ENCODE measurements at places on chromosomes 6 and 20.

GRCh38 chr20:31440012-31440659 lies at the start of gene DEFB123:
DEFB123 (plus strand) TSS chr20:31440632; CDS start chr20:31440699, 67 bp downstream.
- DNase-seq, result no peak

GRCh38 chr20:41248368-41249024 lies 69.0 kb downstream of the ZHX3 start:
- no peak for DNase-seq

GRCh38 chr6:122726649-122727048 lies 52.9 kb upstream of the FABP7 start:
- DNase-seq, result no peak

DNA sequence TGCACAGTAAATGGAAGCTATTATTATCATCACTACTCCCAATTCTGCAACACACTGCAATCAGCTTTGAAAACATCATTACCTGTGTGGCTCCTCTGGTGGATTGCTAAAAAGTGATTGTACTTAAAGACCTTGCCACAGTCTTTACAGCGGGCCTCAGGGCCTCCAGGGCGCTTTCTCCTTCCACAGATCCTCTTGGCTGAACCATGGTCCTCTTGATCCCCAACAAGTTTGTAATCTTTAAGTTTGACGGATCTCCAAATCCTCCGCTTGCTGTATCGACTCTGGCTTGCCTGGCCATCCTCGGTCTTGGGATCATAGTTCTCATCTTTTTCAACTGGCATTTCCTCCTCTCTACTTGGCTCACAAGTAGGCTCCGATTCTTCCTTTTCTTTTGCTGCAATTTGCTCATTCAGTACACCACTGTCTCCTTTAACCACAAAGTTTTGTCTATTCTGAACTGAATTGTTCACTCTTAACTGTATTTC lies 2.0 kb downstream of the ZBTB24 start:
- DNase-seq, result no peak

DNA sequence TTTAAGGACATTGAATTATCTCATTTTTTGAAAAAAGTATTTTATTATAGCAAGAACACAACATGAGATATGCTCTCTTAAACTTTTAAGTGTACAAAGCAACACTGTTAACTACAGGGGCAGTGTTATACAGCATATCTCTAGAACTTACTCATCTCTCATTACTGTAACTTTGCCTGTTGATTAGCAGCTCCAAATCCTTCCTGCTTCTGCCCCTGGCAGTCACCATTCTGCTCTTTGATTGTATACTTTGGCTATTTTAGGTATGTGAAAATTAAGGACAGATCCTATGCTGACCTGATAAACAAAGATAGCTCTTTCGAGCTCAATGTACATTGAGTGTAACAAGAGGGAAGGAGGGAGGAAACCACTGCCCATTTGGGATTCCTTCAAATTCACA lies 1349.8 kb upstream of the GJE1 start:
- DNase-seq, result no peak

- DNase-seq, result no peak
Observed at GRCh38 chr20:41714030-41714429, 95.9 kb upstream of the CHD6 start.

- no peak for DNase-seq
Observed at GRCh38 chr6:32950449-32950848, 2.4 kb downstream of the HLA-DMA start.

DNA sequence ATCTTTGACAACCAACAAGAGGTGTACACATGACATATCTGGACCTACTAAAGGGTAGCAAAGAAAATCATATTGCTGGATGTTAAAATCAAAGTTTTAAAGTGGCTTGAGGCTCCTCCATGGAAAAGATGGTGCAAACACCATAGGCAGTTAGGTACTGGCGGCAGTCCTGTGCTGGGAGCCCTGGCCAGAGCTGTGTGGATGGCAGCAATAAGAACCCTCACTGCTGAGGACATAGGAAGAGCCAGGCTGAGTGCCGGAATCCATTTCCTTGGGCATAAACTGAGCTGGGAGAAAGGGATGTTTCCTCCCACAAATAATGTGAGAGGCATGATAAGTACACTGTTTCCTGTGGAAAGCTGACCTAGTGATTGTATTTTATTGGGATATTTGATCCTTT lies 89.9 kb downstream of the ARID1B start:
- no peak for DNase-seq

GRCh38 chr6:29517728-29518440 lies 30.1 kb upstream of the MAS1L start:
- DNase-seq, result no peak

- no peak for DNase-seq
Observed at GRCh38 chr20:25444556-25444955, 37.1 kb downstream of the GINS1 start.

GRCh38 chr6:100372326-100373091 lies 92.2 kb downstream of the SIM1 start:
- DNase-seq, result no peak

DNA sequence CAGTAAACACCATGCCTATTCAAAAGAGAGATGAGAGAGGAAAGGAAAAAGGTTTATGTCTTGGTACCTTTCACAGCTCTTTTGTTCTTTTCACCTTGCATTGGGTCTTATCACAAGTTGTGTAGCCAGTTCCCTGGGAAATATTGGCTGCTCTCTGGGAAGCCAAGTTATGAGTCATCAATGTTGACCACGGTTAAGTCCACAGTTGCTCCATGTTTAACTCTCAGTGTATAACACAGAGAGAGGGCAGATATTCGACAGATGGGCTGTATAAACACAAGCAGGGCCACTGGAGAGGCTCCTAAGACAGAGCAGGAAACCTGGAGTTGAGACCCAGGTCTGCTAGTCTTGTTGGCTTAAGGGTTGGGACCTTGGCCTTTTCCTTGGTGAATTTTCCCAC lies 718.6 kb downstream of the QKI start:
- no peak for DNase-seq

GRCh38 chr20:18223409-18223808 lies 64.9 kb upstream of the ZNF133 start:
- no peak for DNase-seq

DNA sequence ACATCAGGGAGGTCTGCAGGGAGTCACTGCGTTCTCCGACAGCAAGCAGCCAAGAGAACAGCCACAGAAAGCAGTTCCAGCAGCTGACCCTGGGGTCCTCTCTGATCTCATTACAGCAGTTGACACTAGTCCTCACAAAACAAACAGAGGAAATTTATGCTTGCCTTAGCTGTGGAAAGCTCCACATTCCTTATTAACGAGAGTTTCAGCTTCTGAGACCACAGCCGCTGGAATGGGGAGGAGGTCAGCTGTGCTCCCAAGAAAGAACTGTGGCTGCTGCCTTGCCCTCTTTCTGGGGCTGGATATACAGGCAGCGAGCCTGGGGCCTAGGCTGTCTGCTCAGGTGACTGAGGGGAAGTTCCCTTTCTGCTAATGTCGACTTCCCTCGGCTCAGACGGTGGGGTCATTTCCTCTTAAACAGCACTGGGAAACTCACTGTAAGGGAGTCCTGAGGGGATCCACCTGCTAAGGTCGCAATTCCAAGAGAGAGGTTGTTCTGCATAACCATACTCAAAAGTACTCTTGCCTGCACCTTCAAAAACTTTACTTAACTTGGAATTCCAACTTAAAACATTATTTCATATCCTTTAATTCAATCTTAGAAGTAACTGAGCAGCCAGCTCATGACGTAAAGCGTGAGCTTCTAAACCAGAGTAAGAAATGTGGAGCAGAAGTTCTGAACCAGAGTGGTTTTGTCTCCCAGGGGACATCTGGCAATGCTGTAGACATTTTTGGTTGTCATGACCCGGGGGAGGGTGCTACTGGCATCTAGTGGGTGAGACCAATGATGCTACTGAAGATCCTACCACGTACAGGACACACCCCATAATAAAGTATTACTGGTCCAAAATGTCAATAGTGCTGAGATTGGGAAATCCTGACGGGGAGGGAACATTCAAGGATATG lies 80.3 kb downstream of the BACH2 start:
- no peak for DNase-seq

DNA sequence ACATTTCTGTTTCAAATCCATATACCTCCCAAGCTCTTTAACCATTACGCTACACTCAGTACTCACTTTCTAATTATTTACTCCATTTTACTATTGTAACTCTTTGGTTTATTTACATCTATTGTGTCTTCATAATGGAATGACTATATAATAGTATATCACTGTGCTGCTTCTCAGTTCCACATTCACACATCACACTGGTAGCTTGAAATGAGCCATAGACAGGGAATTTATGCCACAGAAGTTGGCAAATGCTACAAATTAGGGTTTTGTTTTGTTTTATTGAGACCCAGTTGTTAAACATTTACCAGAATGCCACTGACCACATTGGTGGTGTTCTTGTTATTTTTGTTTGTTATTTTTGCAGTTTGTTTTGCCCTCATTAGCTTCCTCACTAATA lies 213.9 kb downstream of the KCNQ5 start:
- DNase-seq, result no peak

DNA sequence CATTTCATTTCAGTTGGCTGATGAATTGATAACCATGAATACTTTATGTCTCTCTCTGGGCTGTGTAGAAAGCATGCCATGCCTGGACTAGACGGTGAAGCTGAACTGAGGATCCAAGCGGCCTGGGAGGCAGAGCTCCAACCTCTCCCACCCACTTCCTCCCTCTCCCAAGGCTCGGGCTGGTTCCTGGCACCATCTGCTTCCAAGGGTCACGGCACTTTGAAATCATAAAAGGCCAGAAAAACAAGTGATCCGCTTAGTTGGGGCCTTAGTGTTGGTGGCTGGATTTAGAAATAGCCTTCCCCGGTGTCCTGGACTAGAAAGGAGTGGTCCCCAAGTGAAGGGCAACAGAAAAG lies 202.4 kb upstream of the PMEPA1 start:
- no peak for DNase-seq

DNA sequence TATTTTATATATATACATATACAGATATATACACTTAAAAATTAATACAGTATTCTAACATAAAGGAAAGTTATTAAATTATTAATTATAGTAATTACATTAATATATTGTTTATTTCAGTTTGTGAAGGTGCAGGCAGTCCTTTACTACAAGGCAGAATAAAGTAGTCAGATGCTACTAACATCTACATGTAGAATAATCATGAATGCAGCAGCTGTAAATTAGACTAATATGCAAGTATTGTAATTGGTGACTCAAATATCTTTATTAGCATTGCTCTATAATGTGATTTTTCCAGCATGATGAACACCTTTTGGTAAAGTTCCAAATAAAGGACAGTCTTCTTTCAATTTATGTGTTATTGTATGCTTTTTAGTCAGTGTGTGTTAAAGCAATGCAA lies 17.3 kb downstream of the MYO6 start:
- no peak for DNase-seq

DNA sequence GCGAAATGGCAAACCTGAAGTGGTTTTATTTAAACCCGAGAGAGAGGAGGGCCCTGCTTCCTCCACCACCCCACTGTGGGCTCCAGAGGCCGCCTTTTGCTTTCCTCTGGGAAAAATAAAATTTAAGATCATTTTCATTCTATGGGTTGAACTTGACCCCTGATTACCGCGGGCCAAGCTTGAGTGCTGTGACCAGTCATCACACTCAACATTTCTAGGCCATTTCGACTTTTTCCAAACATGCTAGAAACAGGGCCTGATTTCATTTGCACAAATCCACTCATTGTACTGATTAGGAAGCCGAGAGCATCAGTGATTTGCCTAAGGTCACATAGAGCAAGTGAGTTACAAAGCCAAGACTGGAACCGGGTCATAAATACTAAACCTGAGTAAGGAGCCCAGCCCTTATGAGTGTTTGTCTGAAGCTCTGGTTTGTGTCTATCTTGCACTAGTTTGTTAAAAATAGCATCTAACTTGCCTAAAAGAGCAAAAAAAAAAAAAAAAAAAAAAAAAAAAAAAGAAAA lies 179.7 kb downstream of the DLL1 start:
- no peak for DNase-seq

GRCh38 chr6:89986650-89987074 lies 92.4 kb downstream of the GJA10 start:
- DNase-seq, result no peak

DNA sequence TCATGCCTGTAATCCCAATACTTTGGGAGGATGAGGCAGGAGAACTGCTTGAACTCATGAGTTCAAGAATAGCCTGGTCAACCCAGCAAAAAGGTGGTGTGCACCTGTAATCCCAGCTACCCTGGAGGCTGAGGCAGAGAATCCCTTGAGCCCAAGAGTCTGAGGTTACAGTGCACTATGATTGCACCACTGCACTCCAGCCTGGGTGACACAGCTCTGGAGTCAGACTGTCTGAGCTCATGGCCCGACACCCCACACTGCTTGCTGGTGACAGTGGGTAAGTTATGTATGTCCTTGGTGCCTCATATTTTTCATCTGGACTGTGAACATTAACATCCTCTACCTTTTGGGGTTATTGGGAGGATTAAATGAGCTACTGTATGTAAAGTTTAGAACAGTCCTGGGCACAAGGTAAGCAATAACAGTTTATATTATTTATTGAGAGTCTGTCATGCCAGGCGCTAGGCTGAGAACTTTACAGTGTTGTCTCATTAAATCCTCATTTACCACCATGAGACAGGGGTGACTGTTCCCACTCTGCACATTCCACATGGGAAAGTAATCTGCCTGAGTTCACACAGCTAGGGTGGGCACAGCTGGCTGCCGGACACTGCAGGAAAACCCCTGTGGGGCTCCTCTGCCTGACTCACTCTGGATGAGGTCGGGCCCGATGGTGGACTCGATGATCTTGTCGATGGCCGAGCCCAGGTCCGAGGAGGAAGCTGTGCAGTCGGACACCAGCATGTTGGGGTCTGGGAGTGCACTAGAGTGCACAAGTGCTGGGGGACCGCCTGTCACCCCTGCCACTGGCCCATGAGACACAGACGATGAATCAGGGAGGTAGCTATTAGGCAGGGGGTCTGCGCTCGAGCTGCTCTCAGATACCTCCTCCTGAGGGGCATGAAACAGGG lies 2.9 kb downstream of the ZNF335 start:
- no peak for DNase-seq

DNA sequence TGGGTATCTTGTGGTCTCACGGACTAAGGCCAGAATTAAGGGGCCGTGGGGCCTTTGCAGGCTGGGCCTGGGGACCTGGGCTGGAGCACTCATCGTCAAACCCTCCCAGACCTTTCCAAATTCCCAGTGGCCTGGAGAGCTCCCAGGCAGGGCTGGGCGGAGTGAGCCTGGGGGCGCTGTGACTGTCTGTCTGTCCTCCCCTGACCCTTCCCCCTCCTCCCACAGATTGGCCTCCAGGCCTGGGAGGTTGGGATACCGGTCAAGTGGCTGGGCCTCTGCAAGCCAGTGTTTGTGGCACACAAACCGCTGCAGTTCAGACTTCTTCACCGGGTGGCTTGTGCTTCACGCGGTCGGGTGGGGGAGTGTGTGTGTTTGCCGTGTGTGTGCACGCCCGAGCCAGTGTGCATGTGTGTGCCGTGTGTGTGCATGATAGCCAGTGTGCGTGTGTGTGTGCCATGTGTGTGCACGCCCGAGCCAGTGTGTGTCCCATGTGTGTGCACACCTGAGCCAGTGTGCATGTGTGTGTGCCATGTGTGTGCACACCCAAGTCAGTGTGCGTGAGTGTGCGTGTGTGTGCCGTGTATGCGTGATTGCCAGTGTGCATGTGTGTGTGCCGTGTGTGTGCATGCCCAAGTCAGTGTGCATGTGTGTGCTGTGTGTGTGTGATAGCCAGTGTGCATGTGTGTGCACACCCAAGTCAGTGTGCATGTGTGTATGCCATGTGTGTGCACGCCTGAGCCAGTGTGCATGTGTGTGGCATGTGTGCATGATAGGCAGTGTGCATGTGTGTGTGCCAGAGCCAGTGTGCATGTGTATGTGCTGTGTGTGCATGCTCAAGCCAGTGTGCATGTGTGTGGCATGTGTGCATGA lies 6.3 kb downstream of the RBBP8NL start:
- no peak for DNase-seq

All from stimulated activated CD4-positive, alpha-beta T cell treated with anti-CD3 and anti-CD28 coated beads, TNF-alpha, amount 100 ng/mL, for 4 hours (primary cell).